ENCODE measurements at places on chromosomes 1 and 21. TPM values are rescaled to one million over a fixed set of nuclear protein-coding genes. Genes with fewer than 3 reads are reported as not detected.

GRCh38 chr1:115837740-115838421 is 3.0 kb downstream of the NHLH2 start:
- no peak for DNase-seq

DNA sequence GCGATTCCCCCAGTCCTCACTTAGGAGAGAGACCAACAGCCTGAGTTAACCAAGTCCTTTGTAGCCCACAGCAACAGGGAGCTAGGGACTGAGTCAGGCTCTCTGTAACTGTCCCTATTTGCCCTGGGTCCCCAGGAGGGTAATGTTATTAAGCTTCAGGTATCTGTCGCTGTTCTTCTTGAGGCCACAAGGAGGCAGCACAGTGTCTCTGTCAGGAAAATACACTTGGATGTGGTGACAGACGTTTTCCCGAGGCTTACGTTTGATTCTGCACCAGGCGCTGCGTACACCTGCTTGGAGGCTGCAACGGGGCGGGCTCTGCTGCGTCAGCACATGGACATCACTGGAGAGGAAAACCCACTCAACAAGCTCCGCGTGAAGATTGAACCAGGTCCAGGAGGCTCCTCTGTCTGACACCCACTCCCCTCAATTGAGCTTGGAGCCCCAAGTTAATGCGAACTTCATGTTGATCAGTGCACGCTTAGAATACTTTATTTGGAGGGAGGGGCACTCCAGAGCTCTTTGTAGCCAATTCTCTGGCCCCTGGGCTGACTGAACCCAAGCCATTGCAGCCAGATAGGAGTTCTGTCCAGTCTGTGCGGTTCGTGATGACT is 10.7 kb upstream of the ELF3 start:
- no peak for DNase-seq

The UTP11 gene
- total RNA-seq, result 52.9 TPM

The MAP1LC3C gene
- 0.78 TPM for total RNA-seq

The WASF2 gene
- 6.1 TPM for total RNA-seq

The ITLN2 gene
- total RNA-seq, result not detected
